ENCODE measurements at places on chromosomes 3 and 15. TPM values are rescaled to one million over a fixed set of nuclear protein-coding genes. Genes with fewer than 3 reads are reported as not detected.
A peak's percentile ranks its signal among the peaks of the same experiment; 100 is the strongest.

The CSNK1G1 gene
- 8.1 TPM for total RNA-seq

The CLCN2 gene
- total RNA-seq = 1.3 TPM

DNA sequence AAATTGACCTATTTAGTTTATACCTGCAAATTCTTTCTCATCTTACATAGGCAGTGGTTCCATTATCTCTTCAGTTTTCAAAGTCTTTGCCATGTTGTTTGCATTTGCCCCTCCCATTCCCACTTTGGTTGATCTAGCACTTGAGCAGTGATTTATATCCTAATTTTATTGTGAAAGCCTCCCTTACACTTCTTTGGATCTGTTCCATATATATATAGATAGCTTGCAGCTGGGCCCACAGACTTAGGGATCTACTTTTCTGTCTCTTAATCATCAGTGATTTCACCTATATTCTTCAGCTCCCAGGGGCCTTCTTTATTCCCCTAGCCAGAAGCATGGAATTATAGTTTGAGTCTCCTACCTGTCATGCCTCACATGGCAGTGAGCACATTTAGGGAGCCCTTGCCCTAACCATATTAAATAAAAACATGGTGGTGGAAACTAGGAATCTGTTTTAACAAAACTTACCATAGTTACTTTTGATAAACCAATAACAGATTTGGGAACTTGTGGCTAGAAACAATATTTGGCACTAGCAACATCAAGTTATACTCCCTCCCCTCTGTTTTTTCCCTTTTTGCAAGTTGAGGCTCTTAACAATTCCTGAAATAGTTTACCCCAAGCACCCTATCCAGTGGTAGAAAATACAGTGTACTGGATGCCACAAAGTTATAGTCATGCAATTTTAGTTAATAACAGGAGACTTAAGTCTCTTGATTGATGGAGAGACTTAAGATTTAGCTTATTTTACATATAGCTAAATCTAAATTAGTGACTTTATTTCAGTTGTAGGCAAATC is 41.7 kb downstream of the ARIH1 start:
- DNase-seq = no peak

The MCF2L2 gene
- total RNA-seq = 0.40 TPM

- DNase-seq = peak; percentile 84
Observed at GRCh38 chr3:44477312-44478030, at the start of gene ZNF445. Gene ZNF445, minus strand, starts transcription at chr3:44477670. Its CDS starts 22,121 bp downstream, at chr3:44455549.

DNA sequence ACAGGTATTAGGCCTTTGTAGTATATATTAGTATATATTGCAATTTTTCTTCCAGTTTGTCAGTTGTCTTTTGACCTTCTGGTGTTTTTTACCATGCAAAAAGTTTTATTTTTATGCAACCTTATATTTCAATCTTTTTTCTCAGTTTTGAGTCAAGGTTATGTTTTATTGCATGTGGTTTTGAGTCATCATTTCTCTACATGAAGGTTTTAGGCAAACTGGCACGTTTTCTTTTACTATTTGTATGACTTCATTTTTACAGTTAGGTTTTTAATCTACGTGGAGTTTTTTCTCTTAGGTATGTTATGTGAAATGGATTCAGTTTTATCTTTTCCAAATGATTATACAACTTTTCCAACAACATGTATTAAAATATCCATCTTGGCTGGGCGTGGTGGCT is 36.8 kb upstream of the TCAIM start:
- no peak for DNase-seq

The FBLN2 gene
- total RNA-seq = 47.4 TPM

Data from heart right ventricle (tissue), 16 donors.